ENCODE measurements at places on chromosomes 7 and 10.

GRCh38 chr10:131168238-131168875 lies 143.2 kb downstream of the TCERG1L start:
- DNase-seq: no peak

DNA sequence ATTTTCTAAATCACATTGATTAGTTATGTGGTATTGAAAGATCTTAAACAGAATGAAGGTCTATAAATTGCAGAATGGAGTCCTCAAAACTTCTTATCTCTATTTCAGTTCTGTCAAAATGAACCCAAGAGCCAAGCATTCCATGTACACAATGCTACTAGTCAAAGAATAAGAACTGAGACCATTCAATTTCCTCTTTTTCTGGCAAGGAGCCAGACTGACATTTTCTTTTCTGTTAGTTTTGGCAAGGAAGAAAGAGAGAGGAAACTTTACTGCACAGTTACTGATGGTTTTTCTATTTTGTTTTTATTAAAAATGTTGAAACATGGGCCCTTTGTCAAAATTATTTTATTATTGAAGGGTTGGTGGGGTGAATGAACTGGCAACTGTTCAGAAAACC lies 181.8 kb upstream of the FERD3L start:
- DNase-seq: no peak

DNA sequence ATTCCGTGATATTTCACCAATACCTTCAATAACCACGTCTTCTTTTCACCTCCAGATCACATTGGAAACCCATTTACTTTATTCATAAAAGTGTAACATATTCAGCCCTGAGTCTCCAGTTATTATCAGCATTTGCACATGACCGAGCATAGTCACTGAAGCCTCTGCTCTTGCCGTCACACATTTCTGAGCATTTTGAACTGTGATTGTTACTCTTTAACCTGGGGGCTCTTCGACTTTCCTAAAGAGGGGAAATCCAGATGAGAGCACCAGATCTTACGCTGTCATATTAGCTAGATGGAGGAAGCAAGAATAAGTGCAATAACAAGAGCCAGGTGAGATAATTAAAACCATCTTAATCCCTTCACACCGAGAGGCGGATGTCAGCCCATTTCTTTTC lies 260.0 kb upstream of the NRP1 start:
- DNase-seq: no peak

DNA sequence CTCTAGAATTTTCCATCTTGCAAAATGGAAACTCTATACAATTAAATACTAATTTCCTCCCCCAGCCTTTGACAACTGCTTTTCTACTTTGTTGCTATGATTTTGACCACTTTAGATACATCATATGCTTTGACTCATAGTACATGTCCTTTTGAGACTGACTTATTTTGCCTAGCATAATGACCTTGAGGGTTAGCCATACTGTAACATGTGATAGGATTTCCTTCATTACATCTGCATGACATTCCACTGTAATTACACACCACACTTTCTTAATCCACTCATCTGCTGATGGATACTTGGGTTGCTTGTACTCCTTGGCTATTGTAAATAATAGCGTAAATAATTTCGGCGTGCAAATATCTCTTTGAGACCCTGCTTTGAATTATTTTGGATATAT lies 127.7 kb downstream of the JAZF1 start:
- DNase-seq: no peak

DNA sequence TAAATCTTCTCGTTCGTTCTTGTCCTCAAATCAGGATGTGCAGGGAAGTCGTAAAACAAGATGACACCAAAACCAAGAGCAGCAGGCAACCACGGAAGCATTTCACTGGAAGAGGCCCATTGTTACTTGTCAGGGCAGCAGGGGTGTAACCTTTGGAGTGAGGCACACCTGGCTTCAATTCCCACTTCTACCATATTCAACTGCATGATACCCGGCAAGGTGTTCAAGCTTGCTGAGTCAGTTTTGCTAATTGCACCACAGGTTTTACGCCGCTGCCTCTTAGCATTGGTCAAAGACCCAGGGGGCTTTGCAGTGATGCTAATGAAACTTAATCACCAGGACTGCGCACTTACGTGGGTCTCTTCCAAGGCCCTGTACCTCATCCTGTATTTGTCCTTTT lies 50.0 kb upstream of the PTER start:
- DNase-seq: no peak

GRCh38 chr7:84123965-84124547 lies 70.5 kb downstream of the SEMA3A start:
- no peak for DNase-seq

GRCh38 chr7:121002757-121003200 lies 14.3 kb downstream of the CPED1 start:
- DNase-seq: no peak

DNA sequence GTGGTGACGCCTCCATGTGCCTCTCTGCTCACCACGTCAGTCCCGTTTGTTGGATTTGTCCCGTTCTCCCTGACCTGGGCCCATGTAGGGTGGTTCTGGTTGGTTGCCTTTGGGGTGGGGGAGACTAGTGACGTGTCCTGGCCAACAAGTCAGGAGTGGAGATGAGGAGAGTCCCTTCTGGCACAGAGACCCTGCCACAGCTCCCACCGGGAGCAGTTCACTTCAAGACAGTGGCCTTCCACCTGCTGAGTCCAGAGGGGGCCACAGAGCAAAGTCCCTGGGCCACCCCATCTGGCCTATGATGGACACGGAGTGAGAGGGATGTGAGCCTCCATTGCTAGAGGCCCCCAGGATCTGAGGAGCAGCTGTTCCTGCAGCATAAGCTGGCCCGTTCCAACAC lies 405.6 kb downstream of the TCERG1L start:
- DNase-seq: no peak

DNA sequence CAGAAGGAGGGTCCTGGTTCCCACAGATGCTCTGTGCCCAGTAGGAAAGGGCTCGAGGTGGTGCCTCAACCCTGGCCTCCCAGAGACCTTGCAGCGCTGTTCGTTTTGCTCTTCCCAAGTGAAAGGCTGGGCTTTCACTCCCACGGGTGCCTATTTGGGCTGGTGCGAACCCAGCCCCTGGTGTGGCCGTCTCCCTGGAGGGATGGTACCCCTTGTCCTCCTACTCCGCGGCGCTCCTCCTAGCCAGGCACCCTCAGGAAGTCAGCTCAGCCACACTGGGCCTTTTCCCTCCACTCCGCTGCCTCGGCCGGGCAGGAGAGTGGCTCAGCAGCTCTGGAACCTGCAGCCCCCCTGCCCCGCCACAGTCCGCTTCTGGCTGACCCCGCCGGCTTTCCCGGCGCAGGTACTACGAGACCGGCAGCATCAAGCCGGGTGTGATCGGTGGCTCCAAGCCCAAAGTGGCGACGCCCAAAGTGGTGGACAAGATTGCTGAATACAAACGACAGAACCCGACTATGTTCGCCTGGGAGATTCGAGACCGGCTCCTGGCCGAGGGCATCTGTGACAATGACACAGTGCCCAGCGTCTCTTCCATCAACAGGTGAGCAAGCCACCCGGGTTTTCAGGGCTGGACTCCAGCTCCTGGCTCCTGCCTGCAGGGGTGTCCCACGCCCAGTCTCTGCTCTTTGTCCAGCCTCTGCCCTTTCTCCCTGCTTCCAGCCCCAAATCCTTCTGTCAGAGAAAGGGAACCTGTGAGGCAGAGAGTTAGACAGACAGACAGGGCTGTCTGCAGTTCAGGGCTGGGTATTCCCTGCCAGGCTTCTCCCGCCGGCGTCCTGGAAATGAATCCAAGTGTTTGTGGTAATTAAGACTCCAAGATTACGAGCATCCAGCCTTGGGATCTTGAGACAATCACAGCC lies 5.2 kb downstream of the PAX2 start:
- no peak for DNase-seq

GRCh38 chr7:141649865-141650634 lies 51.9 kb downstream of the DENND11 start:
- DNase-seq: no peak

DNA sequence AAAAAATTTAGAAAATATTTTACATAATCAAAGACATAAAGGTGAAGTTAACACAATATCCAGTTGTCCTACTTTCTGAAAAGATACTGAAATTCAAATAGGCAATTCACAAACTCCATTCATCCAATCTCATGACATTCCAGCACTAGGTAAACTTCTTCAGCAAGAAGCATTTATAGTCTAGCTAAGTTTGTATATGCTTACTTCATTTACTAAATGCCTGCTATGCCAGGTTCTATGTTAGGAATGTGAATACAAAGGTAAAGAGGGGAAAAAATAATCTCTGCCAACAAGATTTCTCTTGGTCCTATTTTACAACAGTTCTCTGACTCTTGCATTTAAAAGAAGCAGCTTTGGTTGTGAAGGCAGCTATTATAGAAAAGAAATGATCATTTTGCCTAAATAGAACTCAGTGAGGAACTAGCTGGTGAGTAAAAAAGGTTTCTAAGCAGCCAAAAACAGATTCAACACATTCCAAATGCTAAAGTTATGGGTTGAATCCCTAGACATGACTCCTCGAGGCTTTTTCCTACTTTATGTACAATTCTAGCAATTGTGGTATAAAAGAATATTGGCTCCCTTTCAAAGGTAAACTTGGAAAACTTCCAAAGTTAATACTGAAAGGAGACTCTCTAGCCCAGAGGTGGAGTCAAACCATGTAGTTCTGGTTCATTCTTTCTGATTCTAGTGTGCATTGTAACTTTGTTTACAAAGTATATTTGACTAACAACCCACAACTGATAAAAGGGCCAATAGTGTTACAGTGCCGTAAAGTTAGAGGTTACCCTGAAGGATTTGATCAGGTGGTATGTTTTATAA lies 30.9 kb upstream of the KLHL7 start:
- DNase-seq: no peak

- no peak for DNase-seq
Measured at GRCh38 chr7:79300573-79300972, 152.9 kb downstream of the MAGI2 start.

GRCh38 chr7:101111261-101111660 lies 15.6 kb upstream of the SERPINE1 start:
- DNase-seq: no peak

DNA sequence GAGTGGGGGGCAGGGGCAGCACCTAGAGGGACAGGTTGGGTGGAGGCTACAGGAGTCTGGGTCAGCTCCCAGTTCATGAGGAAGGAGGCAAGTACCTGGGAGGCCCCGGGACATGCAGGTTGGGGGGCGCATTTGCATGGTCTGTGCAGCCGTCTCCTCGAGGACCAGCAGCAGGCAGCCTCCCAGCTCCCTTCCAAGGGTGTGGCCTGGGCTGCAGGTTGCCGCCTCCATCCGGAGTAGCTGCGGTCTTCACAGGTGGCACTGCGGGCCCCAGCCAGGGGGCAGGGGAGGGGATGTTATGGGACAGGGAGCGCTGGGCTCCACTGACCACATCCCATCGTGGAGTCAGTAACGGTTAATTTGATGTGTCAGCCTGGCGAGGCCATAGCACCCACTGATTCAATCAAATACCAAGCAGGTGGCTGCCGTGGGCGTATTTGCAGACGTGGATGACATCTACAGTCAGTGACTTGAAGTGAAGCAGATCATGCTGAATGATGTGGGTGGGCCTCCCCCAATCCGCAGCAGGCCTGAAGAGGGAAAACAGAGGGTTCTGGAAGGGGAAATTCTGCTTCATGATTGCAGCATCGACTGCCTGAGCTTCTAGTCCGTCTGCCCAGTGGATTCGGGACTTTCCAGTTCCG lies 81.6 kb downstream of the PRKAG2 start:
- peak; percentile 17 for DNase-seq

DNA sequence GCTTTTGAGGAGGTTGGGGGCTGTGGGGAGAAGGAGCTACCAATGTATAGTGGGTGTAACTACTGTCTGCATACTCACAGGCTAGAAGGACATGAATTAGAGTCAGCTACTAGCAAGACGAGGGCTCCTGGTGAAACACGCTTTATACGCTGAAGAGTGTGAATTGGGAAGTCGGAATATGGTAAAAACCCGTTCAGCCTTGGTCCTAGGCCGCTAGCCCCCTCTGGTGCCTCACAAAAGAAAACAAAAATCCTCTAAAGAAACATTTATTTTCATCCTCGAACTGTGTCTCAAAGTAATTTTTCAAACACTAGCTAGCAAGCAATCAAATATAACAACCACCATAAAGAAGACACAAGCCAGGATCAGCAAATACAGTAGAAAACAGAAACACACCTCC lies 338.1 kb upstream of the SEMA3C start:
- DNase-seq: no peak

GRCh38 chr10:130022511-130023299 lies 58.6 kb upstream of the EBF3 start:
- DNase-seq: no peak

GRCh38 chr7:26188206-26188956 lies 12.2 kb downstream of the HNRNPA2B1 start:
- DNase-seq: no peak

DNA sequence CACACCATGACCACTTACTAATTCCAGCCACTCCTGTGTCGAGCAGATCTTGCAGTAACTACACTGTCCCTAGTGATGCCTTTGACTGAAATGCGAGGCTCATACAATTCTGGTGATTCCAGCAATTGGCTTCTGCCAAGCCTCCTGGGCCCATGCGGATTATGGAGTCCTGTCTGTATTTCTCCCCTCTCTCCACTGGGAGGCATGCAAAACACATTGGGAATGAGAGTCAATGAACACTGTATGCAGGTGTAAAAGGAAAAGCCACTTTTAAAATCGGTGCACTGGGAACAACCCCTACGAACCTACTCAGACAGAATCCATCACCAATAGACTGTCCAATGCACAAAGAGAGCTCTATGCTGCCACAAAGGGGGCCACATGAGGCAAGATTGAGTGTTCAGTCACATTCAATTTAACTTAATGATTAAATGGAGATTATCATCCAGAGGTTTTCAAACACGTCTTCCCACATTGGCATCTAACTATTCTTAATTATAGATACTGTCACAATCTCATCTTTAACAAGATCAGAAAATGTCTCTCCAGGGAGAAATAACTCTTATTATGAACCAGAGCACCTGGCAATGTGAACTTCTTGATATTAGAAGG lies 550.6 kb downstream of the GLRX3 start:
- no peak for DNase-seq

DNA sequence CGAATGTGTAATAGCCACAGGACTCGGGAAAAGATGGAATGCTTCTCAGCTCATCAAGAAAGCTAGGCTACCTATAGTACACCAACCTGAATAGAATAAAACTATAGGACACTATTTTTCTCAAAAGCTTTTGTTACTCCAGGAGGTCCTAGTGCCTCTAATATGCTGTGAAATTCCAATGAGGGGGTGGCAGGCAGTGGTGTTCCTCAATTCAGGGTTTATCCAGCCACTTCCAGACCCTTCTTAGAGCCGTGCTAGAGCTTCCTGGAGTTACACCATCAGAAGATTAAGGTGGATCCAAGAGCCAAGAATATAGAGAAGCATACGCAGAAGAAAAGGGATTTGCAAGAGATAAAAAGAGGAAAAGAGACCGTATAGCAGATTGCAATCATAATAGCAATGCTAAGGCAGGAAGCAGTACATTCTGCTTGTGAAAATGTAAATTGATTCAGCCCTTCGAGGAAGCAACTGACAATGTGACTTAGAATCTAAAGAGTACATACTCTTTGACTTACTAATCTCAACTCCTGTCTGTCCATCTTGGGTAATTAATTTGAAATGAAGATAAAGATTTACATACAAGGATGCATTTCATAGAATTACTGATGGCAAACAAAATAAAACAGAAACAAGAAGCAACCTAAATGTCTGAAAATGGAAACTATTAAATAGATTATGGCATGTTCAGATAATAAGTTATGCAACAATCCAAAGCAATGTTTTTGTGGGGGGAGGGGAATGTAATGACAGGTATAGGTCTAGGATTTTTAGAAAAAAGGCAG lies 2.1 kb downstream of the ST8SIA6 start:
- DNase-seq: no peak
